ENCODE measurements at places on chromosomes 2 and 18. TPM values are rescaled to one million over a fixed set of nuclear protein-coding genes. Genes with fewer than 3 reads are reported as not detected.

Gene ASB18
- not detected for total RNA-seq

Gene CABLES1
- 20.5 TPM for total RNA-seq

Gene LAPTM4A
- 219 TPM for total RNA-seq

Gene CYBRD1
- total RNA-seq = 454 TPM

Gene GKN2
- not detected for total RNA-seq

All from bronchial smooth muscle cell (primary cell).